Upper lobe of left lung (tissue), 6 donors: ENCODE measurements at places on chromosomes 1 and 21. TPM values are rescaled to one million over a fixed set of nuclear protein-coding genes. Genes with fewer than 3 reads are reported as not detected.
A peak's percentile ranks its signal among the peaks of the same experiment; 100 is the strongest.

DNA sequence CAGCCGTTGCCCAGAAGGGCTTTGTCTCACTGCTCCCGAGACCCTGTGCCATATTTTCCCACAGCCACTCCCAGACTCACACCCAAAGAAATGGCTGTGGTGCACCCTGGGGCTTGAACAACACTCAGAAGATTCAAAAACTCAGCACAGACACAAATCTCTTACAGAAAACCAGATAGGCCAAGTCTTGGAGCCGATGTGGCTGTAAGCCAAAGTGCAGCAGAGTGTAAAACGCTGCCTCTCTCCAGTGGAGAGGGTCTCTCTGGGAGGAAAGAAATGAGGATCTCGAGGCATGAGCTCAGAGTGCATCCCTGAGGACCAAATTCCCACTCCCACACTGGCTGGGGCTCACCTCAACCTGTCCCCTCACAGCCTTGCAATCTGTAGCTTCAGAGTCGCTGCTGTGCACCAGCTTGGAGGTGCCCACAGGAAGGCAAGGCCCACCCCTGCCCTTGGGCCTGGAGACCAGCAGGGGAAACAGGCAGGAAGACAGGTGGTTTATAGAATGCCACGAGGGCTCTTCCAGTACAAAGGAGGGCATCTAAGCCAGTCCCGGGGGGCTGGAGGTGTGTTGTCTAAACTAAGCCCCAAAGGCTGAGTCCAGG lies 171.3 kb upstream of the AJAP1 start:
- no peak for DNase-seq

The CFHR2 gene
- total RNA-seq, result 0.40 TPM

DNA sequence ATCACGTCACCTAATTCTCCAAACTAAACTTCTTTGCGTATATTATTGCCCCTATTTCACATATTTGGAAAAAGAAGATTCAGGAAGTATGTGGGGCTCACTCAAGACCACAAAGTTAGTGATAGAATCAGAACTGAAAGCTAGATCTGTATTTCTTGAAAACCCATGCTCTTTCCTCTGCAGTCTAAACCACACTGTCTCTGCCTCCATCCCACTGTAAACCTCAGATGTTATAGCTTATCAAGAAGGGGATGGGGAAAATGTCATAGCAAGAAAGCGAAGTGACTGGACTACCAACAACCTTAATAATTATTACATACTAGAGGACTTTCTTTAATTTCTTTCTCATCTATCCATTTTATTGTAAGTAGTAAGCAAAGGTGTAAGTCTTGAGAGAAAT lies 257.7 kb upstream of the SGIP1 start:
- no peak for DNase-seq

DNA sequence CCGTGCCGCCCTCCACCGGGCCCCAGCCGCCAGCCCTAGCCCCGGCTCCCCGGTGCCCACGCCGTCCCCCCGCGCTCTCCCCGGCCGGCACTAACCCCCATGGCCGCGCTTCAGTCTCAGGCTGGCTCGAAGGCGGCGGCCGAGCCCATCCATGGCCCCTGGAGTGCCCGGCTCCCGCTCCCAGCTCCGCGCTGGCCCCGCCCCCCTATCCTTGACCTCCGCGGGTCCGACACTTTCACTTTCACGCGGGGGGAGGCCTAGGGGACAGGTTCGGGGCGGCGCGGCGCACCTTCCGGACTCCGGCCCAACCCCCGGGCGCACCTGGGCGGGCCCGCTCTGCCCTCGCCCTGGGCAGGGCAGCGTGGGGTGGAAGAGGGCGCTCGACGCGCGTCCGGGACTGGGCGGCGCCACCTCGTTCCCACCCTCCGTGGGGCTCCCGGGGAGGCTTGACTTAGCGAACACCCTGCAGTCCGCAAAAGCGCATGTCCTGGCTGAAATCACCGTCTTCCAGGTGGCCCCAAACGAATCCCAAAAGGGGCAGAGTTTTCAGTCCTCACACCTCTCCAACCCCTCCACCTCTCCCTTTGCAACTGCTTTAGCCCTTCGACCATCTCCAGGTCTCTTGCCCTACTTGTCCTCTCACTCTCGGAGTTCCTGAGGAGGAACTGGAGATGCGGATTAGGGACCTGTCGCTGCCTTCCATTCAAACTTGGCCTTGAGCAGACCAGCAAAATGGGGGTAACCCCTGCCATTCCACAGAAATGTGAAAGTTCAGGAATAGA lies 3.9 kb upstream of the DENND2D start:
- peak; percentile 79 for DNase-seq

DNA sequence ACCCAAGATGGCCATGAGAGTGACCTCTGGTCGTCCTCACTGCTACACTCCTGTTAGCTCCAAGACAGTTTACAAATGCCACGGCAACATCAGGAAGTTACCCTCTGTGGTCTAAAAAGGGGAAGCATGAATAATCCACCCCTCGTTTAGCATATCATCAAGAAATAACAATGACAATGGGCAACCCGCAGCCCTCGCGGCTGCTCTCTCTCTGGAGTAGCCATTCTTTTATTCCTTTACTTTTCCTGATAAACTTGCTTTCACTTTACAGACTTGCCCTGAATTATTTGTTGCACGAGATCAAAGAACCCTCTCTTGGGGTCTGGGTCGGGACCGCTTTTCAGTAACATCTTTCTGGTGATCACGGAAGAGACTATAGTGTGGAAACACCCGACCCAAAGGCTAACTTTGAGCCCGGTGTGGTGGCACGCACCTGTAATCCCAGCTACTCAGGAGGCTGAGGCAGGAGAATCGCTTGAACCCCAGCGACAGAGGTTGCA lies 19.8 kb upstream of the COX20 start:
- DNase-seq, result no peak

DNA sequence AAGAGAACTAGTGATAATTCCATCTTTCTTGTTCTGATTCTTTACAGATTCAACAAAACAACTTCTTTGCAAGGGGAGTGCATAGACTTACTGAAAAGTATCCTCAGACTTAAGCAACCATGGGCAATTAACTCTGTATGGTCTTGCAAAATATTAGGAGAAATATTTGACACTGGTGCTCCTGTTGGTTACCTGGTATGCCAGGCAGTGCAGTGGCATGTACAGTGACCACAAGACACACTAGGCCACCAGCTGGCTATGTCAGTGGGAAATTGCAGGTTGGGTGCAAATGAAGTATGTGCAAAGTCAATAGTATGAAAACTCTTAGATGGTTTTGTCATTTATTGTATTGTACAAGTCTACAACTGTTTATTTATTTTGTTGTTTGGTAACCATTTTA lies 34.5 kb downstream of the EPS15 start:
- no peak for DNase-seq

DNA sequence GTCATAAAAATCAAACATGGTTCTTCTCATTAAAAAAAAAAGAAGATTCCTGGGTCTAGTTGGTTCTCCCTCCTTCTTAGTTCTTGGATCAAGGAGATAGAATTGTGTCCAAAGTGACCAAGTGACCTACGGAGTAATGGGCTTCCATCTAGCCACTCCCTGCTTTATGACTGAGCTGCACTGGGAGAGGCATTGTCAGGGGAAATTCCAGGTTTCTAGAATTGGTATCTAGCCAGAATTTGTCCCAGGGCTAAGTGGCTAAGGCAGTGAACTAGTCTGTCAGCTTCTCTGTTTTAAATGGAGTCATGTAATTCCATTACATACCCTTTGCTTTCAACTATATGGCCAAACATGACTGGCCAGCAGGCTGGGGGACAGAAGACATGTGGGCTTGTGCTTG lies 40.1 kb upstream of the ERG start:
- DNase-seq, result no peak

The RPE65 gene
- not detected for total RNA-seq

- DNase-seq, result no peak
Measured at GRCh38 chr21:36858320-36858957, 108.0 kb downstream of the HLCS start.

The LHX8 gene
- not detected for total RNA-seq

GRCh38 chr1:5718831-5719632 lies 273.2 kb downstream of the NPHP4 start:
- peak; percentile 62 for DNase-seq

- no peak for DNase-seq
Measured at GRCh38 chr1:229377429-229377828, 34.6 kb upstream of the CCSAP start.

The NAV1 gene
- total RNA-seq, result 17.9 TPM

DNA sequence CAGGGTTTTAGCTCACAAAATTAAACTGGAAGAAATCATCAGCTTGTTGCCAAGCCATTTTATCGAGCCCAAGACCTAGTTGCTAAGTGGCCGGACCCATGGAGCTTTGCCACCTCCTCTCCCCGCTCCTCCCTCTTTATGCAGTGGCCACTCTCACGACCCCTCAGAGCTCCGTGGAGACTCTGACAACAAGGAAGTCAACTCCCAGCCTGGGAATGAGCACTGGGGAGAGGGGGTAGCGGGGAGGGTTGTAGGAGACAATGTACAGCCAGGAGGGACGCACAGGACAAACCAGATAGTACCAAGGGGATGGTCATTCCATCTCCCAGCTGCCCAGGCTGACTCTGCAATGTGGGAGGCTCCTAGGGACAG lies 250.9 kb downstream of the SIPA1L2 start:
- DNase-seq, result no peak

DNA sequence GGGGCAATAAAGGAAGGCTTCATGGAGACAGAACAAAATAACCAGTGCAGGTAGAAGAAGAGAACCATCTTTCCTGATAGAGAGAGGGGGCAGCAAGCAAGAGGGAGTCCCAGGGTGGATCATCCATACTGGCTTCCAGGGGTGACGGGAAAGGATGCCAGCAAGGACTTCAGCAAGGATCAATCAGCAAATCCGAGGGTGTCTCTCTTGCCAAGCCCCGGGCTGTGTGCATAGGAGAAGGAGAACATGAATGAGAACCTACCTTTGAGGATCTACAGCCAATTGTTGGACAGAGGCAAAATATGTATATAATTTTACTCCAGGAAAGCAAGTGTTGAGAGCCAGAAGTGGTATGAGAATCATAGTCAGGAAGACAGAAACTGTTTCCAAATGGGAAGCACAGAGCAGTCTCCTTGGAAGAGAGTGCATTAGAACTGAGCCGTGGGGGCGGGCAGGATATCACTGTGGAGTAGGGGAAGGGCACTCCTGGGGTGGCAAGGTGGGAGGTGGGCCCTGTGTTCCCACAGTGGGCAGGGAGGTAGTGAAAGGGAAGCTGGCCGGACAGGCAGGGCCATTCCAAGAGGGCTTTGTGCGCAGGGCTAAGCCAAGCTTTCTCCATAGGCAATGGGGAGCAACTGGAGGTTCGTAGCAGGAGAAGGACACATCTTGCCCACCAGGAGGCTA lies 1.1 kb upstream of the S100A9 start:
- no peak for DNase-seq

The A3GALT2 gene
- not detected for total RNA-seq
